ENCODE measurements at places on chromosomes 11 and 22.

DNA sequence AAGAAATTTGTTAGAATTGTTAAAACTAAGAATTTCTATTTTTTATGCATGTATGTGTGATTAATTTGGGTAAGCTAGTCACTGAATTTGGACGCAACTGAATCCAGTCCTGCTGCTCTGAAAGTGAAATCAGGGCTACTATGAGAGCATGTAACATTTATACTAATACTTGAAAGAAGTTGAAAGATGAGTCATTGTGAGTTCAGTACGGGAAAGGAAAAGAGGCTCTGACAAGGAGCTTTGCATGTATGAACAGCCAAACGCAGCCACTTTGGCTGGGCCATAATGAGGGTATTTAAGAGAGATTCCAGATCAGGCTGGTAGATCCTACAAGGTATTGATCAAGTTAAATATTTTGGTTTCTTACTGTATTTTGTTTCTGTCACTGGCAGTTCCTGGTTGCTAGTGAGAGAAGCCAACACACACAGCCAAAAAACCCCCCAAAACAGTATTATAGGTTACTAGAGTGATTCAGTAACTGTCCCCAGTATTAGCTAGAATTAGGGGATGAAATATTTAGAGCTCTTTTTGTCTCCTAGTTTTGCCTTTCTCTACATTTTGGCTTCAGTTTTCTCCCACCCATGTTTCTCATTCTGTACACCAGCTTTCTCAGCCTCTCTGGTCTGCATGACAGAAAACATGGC lies 14.1 kb downstream of the AASDHPPT start:
- no peak for DNase-seq

DNA sequence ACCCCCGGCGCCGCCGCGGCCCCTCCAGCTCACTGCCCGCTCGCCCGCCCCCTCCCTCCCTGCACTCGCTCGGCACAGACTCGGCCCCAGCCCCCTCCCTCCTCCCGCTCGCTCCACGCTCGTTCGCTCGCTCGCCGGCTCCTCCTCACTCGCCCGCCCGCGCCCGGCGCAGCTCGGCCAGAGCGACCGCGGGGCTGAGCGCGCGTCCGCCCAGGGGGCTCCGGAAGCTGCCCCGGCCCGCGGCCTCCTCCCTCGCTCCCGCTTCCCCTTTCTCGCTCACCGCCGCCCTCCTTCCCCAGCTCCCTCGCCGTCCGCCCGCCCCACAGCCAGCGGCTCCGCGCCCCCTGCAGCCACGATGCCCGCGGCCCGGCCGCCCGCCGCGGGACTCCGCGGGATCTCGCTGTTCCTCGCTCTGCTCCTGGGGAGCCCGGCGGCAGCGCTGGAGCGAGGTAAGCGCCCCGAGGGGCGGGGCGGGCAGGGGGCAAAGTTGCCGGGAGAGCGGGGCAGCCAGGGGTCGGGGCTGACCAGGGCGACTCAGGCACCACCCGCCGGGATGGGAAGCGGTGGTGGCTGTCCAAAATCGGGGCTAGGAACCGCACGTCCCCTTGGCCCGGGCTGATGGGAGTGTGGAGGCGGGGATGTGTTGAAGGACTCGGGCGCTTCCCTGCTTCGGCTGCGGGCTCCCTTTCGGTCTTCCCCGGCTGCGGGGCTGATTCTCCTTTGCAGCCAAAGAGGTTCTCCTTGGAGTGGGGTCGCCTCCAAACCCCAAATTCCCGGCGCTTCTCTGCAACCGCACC lies at the start of gene SEZ6L:
Gene SEZ6L, plus strand, starts transcription at position 148 of the 797 bp plus-strand sequence. Its CDS starts 208 bp downstream, at position 356.
- peak; percentile 23 for DNase-seq

DNA sequence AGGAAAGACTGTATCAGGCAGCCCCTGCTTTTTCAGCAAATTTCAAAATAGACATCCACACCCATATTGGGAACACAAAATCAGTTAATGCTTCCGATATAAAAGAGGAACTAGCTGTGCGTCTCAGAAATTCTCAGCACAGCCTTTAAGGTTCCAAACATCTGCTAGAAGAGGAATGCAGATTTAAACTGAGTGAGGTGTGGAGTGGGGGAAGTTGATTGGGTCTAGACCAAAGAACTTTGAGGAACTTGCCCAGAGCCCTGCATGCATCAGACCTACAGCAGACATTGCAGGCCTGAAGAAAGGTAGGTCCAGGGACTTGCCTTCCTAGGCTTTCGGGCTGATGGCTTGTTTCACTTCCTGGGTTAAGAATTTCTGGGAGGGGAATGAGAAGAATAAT lies at the start of gene MS4A4A:
Gene MS4A4A, plus strand, starts transcription at position 255 of the 400 bp plus-strand sequence. Its CDS starts 10 bp downstream, at position 265.
- DNase-seq = peak; percentile 20

GRCh38 chr11:35006389-35007128 lies 90.1 kb downstream of the PDHX start:
- no peak for DNase-seq

GRCh38 chr11:119892311-119892808 lies 163.4 kb upstream of the NECTIN1 start:
- DNase-seq = no peak

DNA sequence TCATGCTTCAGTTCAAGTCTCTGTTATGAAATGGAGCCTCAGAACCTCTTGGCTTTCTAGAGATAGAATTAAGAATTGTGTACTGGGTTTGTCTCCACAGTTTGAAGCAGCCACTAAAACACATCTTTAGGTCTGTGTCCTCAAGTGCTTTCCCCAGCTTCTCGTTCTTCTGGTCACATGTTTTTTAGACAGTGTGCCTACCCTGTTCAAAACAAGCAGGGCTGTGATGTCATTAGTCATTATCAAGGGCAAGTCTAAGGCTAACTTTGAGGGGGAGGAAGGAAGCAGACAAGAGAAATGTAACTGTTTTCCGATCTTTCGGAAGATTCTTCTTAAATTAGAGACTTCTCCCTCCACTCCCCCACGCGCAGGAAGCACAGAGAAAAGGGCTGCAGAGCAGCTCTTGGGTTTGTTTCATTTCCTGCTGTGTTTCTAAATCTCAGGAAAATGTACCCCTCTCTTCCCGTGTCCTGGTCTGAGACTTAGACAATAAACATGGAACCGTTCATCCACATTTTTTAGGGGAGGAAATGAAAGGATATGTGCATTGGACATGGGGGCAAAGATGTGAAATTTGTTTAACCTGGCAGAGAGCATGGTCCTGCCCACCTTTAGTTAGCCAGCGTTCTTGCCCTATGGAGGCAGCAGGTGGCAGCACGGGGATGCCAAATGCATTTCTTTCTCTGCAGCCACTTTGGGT lies 3.1 kb downstream of the AKIP1 start:
- DNase-seq = peak; percentile 84

DNA sequence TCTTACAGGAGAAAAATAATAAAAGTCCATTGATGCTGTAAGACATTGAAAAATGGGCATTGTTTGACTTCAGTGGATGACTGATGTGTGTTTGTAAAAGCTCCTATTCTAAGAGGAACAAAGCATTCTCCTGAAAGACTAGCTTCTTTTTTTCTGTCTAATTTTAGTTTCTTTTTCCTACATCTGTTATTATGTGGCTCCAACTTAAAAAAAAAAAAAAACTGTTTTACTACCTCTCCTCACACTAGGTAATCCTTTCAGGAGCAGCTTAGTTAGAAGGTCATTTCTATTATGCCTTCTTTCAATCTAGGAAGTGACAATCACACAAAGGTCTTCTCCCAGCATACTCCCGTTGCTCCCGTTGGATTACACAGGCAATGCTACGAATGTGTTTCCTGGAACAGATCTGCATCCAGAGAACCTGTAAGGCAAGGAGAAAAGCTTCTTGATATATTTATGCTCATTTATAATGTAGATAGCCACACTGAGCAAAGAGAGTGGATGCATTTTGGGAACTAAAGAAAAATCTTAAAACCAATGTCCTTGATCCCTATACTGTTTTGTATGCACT lies 595.1 kb upstream of the CCDC179 start:
- no peak for DNase-seq

DNA sequence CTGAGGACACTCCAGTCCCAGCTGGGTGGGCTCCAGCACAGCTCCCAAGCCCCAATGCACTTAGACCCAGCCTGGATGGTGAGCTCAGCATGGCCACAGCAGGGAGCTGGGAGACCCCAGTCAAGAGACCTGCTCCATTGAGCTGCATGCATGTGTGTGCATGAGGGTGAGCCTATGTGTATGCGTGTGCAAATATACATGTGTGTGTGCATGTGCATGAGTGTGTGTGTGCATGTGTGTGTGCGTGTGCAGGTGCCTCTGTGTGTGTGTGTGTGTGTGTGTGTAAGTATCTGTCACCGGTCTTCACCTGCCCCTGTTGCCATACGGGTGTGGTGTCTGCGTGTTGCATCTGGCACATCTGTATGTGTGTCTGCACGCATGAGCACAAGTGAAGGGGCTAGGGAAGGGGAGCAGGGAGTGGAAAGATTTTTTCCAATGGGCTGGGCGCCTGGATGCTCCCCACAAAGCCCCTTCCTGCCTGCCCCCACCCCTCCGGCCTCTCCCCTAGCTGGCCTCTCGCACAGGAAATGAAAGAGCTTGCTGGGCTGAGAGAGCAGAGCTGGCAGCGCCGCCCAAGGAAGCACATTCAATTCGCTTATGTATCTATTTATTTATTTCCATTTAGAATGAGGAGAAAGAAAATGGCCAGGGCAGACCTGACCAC lies 4.1 kb downstream of the TSPAN32 start:
- DNase-seq = no peak

- DNase-seq = no peak
These were observed 9.6 kb downstream of the MTMR3 start for GRCh38 chr22:29892315-29893156.

DNA sequence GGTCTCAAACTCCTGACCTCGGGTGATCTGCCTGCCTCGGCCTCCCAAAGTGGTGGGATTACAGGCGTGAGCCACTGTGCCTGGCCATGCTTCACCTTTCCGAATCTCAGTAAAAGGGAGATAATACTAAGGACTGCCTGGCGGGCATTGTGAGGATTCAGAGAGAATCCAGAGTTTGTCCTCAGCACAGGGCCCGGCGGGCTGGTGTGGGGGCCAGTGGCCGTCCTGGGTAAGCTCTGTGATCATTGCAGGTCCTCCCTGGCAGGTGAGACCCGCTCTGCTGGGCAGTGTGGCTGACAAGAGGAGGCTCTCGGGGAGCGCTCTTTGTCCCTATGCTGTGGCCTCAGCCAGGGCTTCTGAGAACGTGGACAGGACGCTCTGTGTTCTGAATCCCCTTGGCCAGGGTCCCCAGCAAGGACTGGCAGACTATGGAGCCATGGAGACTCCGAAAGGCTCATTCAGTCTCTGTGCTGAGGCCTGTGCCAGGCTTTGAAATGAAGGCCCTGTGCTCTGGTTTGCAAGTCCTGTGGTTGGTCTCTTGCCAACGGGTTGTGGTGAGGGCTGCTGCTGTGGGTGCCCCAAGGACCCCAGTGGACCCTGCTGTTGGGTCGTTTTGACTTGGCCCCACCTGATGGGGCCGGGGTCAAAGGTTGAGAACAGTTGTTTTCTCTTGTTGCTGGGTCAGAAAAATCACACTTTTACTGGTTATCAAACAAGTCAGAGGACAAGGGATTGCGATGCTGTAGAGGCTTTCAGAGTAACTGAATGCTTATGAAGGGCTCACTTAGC lies 2.1 kb downstream of the TPCN2 start:
- no peak for DNase-seq

- DNase-seq = peak; percentile 59
These were observed 497.3 kb downstream of the MIAT start for GRCh38 chr22:27154717-27155116.

DNA sequence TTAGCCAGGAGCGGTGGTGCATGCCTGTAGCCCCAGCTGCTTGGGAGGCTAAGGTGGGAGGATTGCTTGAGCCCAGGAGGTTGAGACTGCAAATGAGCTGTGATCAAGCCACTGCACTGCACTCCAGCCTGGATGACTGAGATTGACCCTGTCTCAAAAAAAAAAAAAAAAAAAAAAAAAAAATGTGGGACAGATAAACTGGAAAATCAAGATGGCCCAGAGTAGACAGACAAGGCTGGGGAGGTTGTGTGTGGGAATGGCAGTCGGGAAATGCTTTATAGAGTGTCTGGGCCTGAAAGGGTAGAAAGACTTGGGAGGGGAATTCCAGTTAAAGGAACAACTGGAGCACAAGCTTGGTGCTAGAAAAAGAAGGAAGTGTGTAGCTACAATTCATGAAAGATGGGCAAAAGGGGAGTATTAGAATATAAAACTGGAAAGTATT lies 18.2 kb upstream of the WDR74 start:
- DNase-seq = no peak

GRCh38 chr11:86369668-86370067 lies 5.0 kb upstream of the CCDC81 start:
- DNase-seq = no peak

DNA sequence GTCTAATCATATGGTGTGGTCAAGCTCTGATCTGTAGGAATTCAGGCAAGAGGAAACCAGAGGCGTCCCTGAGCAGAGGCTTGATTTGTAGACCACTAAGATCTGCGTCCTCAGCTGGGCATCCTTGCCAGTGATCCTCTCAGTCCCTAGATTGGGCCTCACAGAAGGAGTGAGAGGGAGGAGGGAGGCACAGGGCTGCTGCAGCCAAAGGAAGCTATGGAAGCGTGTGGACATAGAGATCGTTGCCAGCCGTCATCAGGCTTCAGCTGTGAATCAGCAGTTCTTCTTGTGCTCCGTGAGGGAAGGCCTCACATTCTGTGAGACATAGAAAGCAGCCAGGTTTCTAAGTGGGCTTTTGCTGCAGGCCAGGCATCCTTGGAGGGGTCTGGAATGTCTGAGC lies 254.6 kb upstream of the KIRREL3 start:
- DNase-seq = no peak

DNA sequence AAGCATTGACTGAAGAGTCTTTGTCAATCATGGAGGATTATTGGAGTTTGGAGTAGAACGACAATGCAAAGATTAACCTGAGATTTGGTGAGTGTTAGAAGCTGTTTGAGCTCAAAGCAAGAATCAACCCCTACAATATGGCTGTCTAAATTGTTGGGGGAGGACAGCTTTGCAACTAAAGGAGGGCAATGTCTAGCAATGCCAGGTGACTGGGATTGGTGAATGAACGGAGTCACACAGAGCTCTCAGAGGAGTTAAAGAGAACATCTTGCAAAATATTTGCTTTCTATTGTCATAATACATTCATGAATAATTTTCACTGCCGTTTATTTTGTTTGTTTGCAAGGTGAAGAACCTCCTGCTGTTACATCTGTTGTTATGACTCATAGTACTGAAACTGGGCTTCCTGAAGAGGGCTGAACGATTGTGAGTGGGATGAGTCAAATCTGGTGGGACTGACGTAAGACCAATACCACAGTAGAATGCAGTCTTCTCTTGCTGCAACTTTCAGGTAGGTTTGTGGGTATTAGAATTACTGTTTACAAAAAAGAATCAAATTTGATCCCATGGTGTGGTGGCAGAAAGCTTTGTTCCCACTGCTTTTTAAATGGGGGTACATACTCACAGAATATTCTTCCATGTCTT lies 281.9 kb downstream of the CADM1 start:
- DNase-seq = no peak

- peak; percentile 74 for DNase-seq
These were observed 90.6 kb downstream of the RPS6KA4 start for GRCh38 chr11:64449381-64450167.

GRCh38 chr11:124656774-124657630 lies 16.5 kb downstream of the SIAE start:
- DNase-seq = no peak

GRCh38 chr11:7251836-7252682 lies at the start of gene SYT9:
TSS of gene SYT9 (plus strand) at chr11:7251904. CDS start at chr11:7252187, 283 bp downstream.
- peak; percentile 67 for DNase-seq

GRCh38 chr11:126476977-126477376 lies 121.5 kb downstream of the ST3GAL4 start:
- DNase-seq = no peak

GRCh38 chr11:690738-691633 lies 4.0 kb downstream of the DEAF1 start:
- DNase-seq = peak; percentile 75
